Regular cardiac myocyte (primary cell): ENCODE measurements at places on chromosomes 4 and X. TPM values are rescaled to one million over a fixed set of nuclear protein-coding genes. Genes with fewer than 3 reads are reported as not detected.

Gene ITGB1BP2
- total RNA-seq, result 1.2 and 1.7 TPM in 2 replicates

Gene PAGE2
- not detected in 2 replicates for total RNA-seq

Gene GAGE12G
- not detected in 2 replicates for total RNA-seq

Gene ARHGEF38
- under 0.01 TPM in 1 of 2 replicates, not detected in the other for total RNA-seq

Gene IQSEC2
- 4.0 and 4.2 TPM in 2 replicates for total RNA-seq

Gene ERAS
- not detected in 2 replicates for total RNA-seq

Gene C4orf51
- total RNA-seq, result not detected in 2 replicates

Gene GPRASP1
- 1.5 and 7.3 TPM in 2 replicates for total RNA-seq

Gene SEC31A
- 269 and 387 TPM in 2 replicates for total RNA-seq

Gene TBC1D9
- total RNA-seq, result 48.2 and 48.3 TPM in 2 replicates

Gene FHIP1A
- under 0.01 and 0.28 TPM in 2 replicates for total RNA-seq

Gene CENPI
- 7.3 and 33.5 TPM in 2 replicates for total RNA-seq

Gene GAGE2A
- total RNA-seq, result not detected in 2 replicates

Gene POLN
- total RNA-seq, result 3.6 and 6.2 TPM in 2 replicates

Gene SLC9B2
- total RNA-seq, result 16.7 and 20.6 TPM in 2 replicates

Gene LRCH2
- total RNA-seq, result 5.0 and 7.0 TPM in 2 replicates

Gene FRMD7
- not detected in 2 replicates for total RNA-seq

Gene SGMS2
- 153 and 221 TPM in 2 replicates for total RNA-seq

Gene EDNRA
- 8.4 and 10.1 TPM in 2 replicates for total RNA-seq

Gene ETDB
- not detected in 2 replicates for total RNA-seq

Gene HAUS7
- total RNA-seq, result 12.7 and 31.1 TPM in 2 replicates

Gene AKAP14
- total RNA-seq, result not detected in 2 replicates

Gene ATXN3L
- total RNA-seq, result not detected in 2 replicates

Gene CXXC4
- under 0.01 TPM in 2 replicates for total RNA-seq

Gene RHOXF2
- total RNA-seq, result not detected in 2 replicates

Gene TCP11X2
- not detected in 2 replicates for total RNA-seq
